DND-41 (cell line): ENCODE measurements at places on chromosomes 7 and 10.
A peak's percentile ranks its signal among the peaks of the same experiment; 100 is the strongest.

- no peak for DNase-seq
Measured at GRCh38 chr7:3957472-3958108, 656.5 kb downstream of the SDK1 start.

DNA sequence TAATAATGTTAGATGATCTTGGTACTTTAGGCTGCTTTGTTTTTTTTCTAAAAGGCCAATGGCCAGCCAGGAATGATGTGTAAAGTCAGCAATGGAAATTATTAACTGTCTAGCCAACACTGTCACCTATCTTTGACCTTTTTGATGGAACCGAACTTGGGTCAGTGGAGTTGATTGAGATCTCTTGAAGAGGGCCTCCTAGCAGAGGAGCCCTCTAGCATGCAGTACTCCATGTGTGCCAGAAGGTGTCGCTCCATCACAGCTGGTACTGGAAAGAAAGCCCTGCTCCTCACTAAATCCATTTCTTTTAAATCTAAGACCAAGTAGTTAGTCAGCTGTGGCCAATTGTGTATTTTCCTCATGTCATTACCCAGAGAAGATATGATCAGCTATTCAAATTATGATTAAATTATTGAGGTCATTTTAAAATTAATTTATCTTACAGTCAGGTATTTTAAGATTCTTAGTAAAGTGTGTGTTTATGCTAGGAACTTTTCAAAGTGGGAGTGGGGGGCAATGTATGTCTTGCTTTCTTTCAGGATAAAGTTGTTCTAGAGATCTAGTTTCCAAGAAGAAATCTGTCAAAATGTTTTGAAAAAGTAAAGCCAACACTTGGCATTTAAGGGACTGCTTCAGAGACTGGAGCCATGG is 33.1 kb upstream of the CROT start:
- peak; percentile 56 for DNase-seq

DNA sequence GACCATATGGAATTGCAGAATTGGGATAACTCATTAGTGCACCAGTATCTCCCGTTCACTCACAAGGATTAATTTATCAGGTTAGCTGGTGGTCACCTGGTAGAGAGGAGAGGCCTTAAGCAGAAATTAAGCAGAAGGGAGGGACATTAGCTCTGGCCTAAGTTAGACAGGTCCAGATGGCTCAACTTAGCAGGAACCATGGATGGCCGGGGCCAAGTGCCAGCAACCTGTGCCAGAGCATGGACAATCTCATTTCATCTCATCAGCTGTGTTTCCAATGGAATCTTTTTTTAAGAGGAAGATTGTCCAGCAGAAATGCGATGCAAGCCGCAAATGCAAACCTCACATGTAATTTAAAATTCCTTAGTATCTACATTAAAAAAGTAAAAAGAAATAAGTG is 82.2 kb downstream of the JCAD start:
- DNase-seq = no peak

DNA sequence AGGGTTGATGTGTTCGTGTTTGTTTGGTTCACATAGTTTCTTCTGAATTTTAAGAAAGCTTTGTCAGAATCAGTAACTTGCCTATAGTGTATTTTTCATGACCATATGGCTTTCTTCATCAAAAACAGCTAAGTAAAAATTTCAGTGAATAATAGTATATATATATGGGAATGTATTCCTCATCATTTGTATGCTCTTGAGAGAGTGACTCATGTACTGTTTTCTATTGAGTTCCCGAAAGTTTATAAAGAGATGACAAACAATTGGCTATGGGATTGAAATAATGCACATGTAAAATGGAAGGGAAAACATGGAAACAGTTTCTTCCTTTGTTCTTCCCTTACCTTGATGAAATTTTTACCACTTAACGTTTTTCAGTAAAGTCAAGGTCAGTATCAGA is 56.4 kb downstream of the KAT6B start:
- DNase-seq = no peak

DNA sequence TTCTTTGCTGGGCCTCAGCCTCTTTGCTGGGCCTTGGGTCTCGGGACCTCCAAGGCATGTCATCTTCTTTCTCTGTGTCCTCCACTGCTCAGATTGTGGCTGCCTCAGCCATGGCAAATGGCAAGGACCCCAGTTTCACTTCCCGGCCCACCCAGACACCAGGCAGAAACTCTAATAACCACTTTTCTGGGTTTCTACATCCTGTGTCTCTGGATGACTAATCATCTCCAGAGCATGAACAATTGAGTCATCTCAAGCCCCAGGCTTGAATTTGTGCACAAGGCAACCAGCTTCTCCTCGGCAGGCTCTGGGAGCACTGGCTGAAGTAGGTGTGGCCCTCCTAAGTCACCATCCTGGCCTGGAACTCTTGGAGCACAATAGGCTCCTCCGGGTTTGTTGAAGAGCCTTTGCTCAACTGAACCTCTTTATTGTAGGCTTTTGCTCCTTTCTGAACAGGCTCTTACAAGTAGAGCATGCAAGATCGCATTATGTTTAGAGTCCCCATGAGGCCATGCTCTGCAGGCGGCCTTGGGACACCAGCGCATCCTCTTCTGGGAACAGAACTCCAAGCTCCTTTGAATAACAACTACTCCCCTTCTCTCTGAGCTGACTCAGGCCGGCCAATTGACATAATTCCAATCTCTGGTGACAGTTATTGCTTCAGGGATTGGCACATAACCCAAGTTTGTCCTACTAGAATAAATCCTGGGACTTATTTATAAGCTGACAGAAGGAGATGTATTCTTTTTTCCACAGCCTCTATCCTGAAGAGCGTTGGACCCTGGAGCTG is 218.1 kb downstream of the WDR11 start:
- DNase-seq = no peak

- DNase-seq = no peak
Measured at GRCh38 chr7:144936314-144936713, 100.5 kb upstream of the TPK1 start.

- no peak for DNase-seq
Measured at GRCh38 chr10:29714096-29714874, 79.5 kb upstream of the SVIL start.

- DNase-seq = no peak
Measured at GRCh38 chr7:138196971-138197896, 121.0 kb downstream of the AKR1D1 start.

DNA sequence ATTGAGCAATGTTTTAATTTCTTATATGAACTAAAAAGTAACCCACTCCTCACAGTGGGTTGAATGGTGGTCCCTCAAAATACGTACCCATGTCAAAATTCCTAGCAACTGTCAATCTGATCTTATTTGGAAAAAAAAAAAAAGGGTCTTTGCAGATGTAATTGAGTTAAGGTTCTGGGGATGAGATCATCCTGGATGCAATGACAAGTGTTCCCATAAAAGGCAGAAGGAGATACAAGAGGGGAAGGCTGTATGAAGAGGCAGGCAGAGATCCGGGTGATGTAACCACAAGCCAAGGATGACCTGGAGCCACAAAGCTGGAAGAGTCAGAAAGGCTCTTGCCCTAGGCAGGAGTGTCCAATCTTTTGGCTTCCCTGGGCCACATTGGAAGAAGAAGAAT is 516.3 kb upstream of the MKI67 start:
- DNase-seq = no peak

GRCh38 chr7:128781851-128782250 is 6.3 kb upstream of the OPN1SW start:
- DNase-seq = no peak

- DNase-seq = no peak
Measured at GRCh38 chr7:73983437-73984164, 44.4 kb upstream of the ELN start.

- DNase-seq = no peak
Measured at GRCh38 chr7:111846898-111847297, 284.6 kb upstream of the IMMP2L start.

DNA sequence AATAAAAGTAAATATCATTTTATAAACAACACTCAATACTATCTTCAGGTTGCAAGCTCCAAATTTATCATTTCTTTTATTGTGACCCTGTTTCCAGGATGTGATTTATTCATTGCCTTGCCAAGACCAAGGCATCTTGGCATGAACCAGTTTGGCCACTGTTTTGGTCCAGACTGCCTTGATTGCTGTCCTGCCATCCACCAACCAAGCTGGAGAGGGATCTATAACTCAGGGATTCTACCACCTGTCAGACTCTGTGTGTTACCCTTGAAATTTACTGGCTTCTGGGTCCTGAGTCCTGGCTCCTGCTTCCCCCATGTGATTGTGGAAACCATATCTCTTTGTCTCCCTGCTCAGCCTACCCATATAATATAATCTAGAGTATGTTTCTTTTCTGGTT is 343.0 kb downstream of the GPAM start:
- DNase-seq = no peak

DNA sequence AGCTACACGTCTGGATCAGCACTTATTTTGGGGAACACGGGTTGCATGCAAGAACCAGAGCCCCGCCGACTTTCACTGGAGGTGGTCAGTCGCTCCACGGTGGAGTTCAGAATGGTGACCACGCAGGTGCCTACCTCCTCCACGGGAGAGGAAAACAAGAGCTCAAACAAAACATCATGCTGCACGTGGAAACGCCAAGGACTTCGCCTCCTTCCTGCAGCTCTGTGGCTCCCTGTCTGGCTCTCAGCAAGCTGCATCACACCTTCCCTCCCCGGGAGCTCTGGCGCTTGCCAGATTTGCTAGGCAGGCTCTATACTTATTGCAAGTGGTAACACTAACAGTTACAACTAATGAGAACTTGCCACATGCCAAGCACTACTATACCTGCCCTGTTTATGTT is 26.0 kb downstream of the GSDME start:
- no peak for DNase-seq

- DNase-seq = no peak
Measured at GRCh38 chr10:84550756-84551436, 222.5 kb downstream of the CCSER2 start.

GRCh38 chr7:90660819-90661218 is 64.7 kb downstream of the CDK14 start:
- DNase-seq = no peak

- no peak for DNase-seq
Measured at GRCh38 chr10:22825841-22826240, 102.0 kb upstream of the ARMC3 start.

- no peak for DNase-seq
Measured at GRCh38 chr10:28331841-28332240, 29.0 kb upstream of the MPP7 start.

DNA sequence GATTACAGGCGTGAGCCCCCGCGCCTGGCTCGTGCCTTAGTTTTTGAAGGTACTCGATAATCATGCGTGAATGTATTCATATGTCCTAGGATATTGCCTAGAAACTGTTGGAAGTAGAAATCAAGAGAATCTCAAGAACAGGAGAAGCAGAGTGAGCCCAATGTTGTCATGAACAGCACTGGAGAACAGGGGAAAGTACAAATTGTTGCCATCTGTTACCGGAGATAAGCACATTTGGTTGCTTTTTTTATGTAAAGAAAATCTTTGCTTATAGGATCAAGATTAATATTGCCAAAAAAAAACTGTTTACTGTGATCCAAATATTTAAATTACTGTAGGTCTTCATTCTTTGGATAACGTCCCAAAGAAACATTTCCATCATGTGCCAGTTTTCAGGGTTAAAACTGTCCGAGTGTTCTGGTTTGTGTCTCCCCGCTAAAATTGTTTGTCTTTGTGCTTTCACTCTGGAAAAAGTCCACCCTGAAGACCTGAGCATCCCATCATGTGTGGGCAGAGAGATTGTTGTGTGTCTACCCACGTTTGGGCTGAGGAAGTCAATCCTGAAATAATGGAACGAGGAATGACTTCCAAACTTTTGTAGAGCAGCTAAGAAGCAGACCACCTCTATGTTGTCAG is 95.7 kb upstream of the CELF2 start:
- DNase-seq = no peak
